ENCODE measurements at places on chromosomes 4 and X. TPM values are rescaled to one million over a fixed set of nuclear protein-coding genes. Genes with fewer than 3 reads are reported as not detected.

- DNase-seq, result no peak
Measured at GRCh38 chr4:150668824-150669223, 86.9 kb downstream of the MAB21L2 start.

- no peak for DNase-seq
Measured at GRCh38 chr4:120318196-120318846, 251.7 kb upstream of the MAD2L1 start.

Gene MAGEA12
- not detected for total RNA-seq

Gene S100P
- total RNA-seq, result 0.87 TPM

All from heart left ventricle (tissue), 16 donors.